ENCODE measurements at places on chromosomes 4 and X.

DNA sequence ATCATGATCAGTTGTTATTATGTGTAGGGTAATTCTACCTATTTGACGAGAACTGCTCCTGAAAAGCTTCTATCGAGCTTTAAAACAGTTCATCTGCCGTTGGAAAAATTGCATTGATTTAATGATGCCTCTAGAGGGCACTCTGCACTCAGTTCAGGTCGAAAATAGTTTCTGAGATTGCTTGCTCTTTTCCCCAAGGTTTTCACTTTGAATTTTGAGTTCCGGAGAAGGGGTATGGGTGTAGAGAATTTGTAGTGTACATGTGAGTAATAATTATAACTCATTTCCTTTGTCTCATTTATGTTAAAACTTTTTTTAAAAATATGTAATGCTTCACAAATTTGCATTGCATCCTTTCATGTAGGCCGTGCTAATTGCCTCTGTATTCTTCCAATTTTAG, 28.4 kb upstream of the TNIP3 start:
- H3K4me1 ChIP-seq, result no peaks in the 10 kb centered on the region
- no peaks in the 10 kb centered on the region for H3K27me3 ChIP-seq
- H3K27ac ChIP-seq, result no peak overlapping the region
- no peak for DNase-seq
- no peaks in the 10 kb centered on the region for H3K36me3 ChIP-seq
- peak overlapping the region; percentile 31 for H3K4me3 ChIP-seq

DNA sequence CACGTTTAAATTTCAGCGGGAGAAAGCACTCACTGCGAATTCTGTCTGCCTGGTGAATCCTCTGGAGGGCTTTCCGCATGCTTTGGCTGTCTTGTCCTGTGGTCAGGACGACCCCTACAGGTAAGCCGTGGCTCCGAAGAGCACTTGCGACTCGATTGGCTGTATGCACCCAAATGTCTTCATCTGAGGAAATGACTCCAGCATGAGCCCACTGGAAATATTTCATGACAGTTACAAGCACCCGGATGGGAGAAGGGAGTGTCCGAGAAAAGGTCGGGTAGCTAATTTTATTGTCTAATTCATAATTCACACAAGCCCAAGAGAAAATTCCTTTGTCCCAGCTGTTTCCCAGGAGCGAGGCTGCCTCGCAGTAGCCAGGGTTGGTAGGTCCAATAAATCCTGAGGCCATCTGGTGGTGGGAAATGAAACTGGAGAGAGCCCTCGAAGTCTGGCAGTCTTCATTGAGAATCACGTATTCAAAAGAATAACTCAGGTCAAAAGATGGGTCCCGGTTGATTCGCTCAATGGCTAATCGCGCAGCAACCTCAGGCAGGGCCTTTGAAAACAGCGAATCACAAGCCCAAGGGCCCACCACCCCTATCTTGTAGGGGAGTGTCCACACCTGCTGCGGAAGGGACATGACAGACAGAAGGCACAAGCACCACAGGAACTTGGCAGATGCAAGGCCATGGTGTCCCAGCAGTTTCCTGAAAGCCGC, 6.6 kb downstream of the GUCY2F start:
- H3K27ac ChIP-seq, result no peak overlapping the region
- H3K4me1 ChIP-seq, result peaks cover 3% of the 10 kb centered on the region

GRCh38 chrX:133402042-133402453, 13.2 kb downstream of the GPC4 start:
- H3K4me3 ChIP-seq, result no peak overlapping the region
- H3K27ac ChIP-seq, result no peak overlapping the region
- no peaks in the 10 kb centered on the region for H3K4me1 ChIP-seq
- no peaks in the 10 kb centered on the region for H3K36me3 ChIP-seq
- no peak for DNase-seq

DNA sequence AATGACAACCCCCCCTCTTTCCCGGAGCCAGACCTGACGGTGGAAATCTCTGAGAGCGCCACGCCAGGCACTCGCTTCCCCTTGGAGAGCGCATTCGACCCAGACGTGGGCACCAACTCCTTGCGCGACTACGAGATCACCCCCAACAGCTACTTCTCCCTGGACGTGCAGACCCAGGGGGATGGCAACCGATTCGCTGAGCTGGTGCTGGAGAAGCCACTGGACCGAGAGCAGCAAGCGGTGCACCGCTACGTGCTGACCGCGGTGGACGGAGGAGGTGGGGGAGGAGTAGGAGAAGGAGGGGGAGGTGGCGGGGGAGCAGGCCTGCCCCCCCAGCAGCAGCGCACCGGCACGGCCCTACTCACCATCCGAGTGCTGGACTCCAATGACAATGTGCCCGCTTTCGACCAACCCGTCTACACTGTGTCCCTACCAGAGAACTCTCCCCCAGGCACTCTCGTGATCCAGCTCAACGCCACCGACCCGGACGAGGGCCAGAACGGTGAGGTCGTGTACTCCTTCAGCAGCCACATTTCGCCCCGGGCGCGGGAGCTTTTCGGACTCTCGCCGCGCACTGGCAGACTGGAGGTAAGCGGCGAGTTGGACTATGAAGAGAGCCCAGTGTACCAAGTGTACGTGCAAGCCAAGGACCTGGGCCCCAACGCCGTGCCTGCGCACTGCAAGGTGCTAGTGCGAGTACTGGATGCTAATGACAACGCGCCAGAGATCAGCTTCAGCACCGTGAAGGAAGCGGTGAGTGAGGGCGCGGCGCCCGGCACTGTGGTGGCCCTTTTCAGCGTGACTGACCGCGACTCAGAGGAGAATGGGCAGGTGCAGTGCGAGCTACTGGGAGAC, 1.6 kb downstream of the PCDH10 start:
- H3K4me1 ChIP-seq, result peaks cover 55% of the 10 kb centered on the region
- peaks cover 84% of the 10 kb centered on the region for H3K27me3 ChIP-seq
- peak overlapping the region; percentile 14 for H3K4me3 ChIP-seq
- no peak overlapping the region for H3K27ac ChIP-seq
- H3K36me3 ChIP-seq, result no peaks in the 10 kb centered on the region
- DNase-seq, result no peak

DNA sequence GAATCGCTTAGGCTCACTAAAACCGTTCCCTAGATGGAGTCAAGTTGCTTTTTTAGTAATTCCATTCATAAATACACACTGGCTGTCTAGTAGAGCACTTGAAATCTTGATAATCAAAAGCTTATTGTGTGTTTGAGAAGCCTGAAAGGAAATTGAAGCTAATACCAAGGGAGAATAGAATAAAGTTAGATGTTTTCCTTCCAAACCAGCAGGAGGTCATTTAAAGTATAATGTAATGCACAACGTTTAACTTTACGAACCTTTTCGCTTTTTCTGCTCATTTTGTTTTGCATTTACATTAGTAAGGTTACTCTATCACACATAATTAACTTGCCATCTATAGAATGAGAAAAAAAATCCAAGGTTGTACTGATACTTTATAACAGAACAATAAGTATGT, 440.9 kb downstream of the NKX6-1 start:
- H3K27ac ChIP-seq, result no peak overlapping the region
- H3K4me3 ChIP-seq, result no peak overlapping the region
- no peaks in the 10 kb centered on the region for H3K4me1 ChIP-seq

- no peak overlapping the region for H3K27ac ChIP-seq
- DNase-seq, result no peak
- no peak overlapping the region for H3K4me3 ChIP-seq
- H3K36me3 ChIP-seq, result no peaks in the 10 kb centered on the region
Observed at GRCh38 chr4:6322761-6323566, 53.3 kb downstream of the WFS1 start.

- H3K4me3 ChIP-seq, result no peak overlapping the region
- H3K27ac ChIP-seq, result no peak overlapping the region
- no peak for DNase-seq
- peaks cover 14% of the 10 kb centered on the region for H3K4me1 ChIP-seq
- H3K27me3 ChIP-seq, result no peaks in the 10 kb centered on the region
Observed at GRCh38 chr4:6840062-6840976, 57.8 kb downstream of the KIAA0232 start.

DNA sequence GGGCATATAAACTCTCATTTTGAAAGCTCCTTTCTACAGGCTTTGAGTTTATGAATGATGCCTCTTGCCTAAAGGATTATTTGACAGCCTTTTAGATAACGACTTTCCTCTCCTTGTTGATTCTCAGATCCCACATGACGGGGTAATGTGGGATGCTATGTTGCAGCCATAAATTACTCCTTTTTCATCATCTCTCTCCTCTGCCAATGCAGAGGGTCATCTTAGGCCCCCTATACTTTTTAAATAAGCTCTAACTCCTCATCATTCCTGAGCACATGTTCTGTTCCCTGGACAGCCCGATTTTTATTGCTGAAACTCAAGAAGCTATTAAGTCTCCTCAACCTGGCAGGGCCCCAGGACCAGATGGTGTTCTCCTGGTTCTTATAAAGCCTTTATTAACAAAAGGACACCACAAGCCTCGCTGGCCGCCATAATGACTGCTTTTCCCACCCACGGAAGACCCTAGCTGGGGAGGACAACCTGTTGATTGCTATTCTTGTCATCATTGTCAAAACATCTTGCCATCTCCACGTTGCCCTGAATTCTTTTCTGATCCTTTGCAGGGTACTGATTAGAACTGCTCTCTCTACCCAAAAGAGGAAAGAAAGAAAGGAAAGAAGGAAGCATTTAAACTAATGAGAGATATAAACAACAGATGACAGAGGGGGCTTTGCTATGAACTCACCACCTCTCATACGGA, 150.7 kb downstream of the DHX15 start:
- no peaks in the 10 kb centered on the region for H3K36me3 ChIP-seq
- H3K4me3 ChIP-seq, result no peak overlapping the region
- H3K4me1 ChIP-seq, result no peaks in the 10 kb centered on the region
- DNase-seq, result no peak
- no peak overlapping the region for H3K27ac ChIP-seq

DNA sequence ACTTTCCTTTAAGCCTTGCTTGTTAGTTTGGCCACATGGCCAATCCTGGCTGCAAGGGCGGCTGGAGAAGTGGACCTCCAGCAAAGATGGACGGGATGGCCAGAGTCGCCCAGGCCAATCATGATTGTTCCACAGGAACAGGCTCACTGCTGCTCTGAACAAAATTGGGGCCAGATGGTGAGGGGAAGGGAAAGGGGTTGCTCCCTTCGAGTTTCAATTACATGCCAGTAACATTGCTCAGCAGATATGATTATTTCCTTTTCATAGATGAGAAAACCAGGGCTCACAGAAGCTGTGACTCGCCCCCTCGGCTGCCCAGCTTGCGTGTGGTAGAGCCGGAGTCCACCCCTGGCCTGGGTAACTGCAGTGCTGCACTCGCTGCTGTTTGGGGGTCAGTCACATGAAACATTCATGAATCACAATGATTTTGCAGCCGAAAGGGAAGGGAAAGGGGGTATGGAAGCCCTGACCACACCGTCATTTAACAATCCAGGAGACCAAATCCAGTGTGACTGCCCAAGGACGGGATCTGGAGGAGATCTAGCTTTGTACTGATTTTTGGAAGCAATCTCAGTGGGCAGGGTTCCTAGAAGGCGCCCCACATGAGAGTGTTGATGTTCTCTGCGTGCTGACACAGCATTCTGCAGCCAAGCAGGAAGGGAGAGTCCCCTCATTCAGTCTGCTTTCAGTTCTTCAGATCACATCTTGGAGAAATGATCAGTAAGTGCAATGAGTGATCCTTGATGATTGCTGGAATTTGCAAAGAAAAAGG, 77.3 kb upstream of the MSX1 start:
- H3K4me3 ChIP-seq, result no peak overlapping the region
- DNase-seq, result no peak
- H3K27me3 ChIP-seq, result peaks cover 5% of the 10 kb centered on the region
- H3K27ac ChIP-seq, result no peak overlapping the region

- H3K27ac ChIP-seq, result peak overlapping the region; percentile 36
- H3K4me1 ChIP-seq, result peaks cover 3% of the 10 kb centered on the region
- H3K27me3 ChIP-seq, result no peaks in the 10 kb centered on the region
- H3K36me3 ChIP-seq, result no peaks in the 10 kb centered on the region
- H3K4me3 ChIP-seq, result peak overlapping the region; percentile 40
- DNase-seq, result peak; percentile 76
Observed at GRCh38 chrX:69285881-69286564, 120.8 kb upstream of the PJA1 start.

- no peak overlapping the region for H3K4me3 ChIP-seq
- no peak for DNase-seq
- peaks cover 10% of the 10 kb centered on the region for H3K27me3 ChIP-seq
- H3K27ac ChIP-seq, result no peak overlapping the region
- no peaks in the 10 kb centered on the region for H3K4me1 ChIP-seq
Observed at GRCh38 chr4:183008492-183008891, 90.6 kb upstream of the WWC2 start.

DNA sequence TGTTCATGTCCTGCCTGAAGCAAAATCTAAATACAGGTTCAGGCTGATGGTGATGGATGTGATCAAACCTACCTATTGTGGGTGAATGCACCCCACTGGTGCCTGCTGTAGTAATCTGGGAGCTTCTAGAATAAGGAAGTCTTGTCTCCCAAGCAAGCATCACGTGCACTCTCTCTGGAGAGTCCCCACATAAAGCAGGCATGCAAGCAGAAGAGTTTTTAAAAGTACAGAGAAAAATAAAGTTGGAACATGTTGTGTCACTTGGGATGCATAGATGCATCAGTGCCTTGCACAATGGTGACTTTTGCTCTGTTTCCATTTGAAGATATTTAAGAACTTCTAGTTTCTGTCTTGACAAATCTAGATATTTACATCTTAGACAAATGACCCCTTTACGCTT, 54.9 kb downstream of the MAD2L1 start:
- H3K4me1 ChIP-seq, result no peaks in the 10 kb centered on the region
- no peak for DNase-seq
- no peak overlapping the region for H3K27ac ChIP-seq
- H3K4me3 ChIP-seq, result no peak overlapping the region

GRCh38 chrX:52346174-52347165, 22.4 kb upstream of the XAGE2 start:
- no peaks in the 10 kb centered on the region for H3K27me3 ChIP-seq
- H3K36me3 ChIP-seq, result no peaks in the 10 kb centered on the region
- H3K4me3 ChIP-seq, result no peak overlapping the region
- DNase-seq, result no peak
- H3K4me1 ChIP-seq, result no peaks in the 10 kb centered on the region

- no peaks in the 10 kb centered on the region for H3K27me3 ChIP-seq
- H3K4me1 ChIP-seq, result peaks cover 3% of the 10 kb centered on the region
- peaks cover 15% of the 10 kb centered on the region for H3K36me3 ChIP-seq
- no peak overlapping the region for H3K4me3 ChIP-seq
Observed at GRCh38 chrX:154401045-154401799, 3.0 kb downstream of the RPL10 start.

DNA sequence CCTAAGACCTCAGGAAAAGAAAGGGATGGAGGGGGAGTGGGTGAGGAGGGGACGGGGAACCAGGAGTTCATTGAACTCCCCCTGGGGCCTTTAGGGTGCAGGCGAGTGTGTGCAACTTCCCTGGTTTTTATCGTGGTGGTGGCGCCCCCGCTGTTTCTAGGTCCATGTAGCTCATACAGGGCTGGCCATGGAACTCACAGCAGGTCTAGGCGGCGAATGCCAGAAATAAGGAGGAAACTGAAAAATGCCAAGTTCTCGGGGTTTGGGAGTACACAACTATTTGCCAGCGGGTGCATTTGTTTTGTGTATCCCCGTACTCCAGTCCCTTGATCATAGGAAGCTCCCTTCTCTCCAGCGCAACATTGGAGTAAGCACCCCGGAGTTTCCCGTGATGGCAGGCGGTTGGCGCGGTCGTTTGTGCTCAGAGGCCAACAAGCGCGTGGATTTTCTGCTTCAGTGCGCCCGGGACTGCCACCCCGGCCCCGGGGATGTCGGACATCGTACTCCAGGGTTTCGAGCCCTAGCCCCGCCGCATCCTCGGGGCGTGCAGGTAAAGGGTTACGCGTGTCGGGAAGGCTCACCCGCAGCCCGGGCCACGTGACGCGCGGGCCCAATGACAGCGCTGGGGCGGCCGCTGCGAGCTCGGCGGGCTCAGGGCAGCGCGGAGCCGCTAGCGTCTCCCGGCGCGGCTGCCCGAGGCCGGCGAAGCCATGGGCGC, 208.9 kb downstream of the NWD2 start:
- peak; percentile 89 for DNase-seq
- peaks cover 26% of the 10 kb centered on the region for H3K27me3 ChIP-seq
